Activated CD8-positive, alpha-beta memory T cell treated with anti-CD3 and anti-CD28 coated beads, Interleukin-2, amount 50 U/mL, for 4 hours (primary cell): ENCODE measurements at places on chromosomes 12 and 14.

DNA sequence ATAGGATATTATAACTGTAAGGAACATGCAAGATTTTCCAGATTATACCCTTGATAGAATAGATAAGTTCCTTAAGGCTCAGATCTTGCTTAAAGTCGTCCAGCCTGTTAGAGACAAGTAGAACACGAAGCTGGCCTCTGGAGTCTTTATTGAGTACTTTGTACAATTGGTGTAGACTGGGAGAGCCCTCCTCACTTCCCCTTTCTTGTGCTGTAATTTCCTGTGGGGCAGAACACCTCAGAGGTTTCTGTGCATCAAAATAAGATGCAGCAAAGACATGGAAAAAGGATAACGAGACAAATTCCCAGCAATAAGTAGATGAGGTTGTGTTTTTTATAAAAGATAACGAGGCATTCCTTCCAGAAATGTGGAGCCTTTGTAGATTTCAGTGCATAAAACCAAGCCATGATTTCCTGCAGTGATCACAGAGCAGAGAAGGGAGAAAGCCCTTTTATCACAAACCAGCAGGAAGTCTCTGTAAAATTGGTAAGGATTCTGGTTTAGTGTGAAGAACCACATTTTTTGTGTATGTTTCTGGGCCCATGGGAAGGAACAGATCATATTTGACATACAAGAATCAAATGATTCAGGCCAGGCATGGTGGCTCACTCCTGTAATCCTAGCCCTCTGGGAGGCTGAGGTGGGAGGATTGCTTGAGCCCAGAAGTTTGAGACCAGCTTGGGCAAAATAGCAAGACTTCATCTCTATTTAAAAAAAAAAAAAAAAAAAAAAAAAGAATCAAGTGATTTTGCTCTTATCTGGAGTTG, 18.0 kb downstream of the GPRC5A start:
- no peak for DNase-seq

- peak; percentile 34 for DNase-seq
Observed at GRCh38 chr12:62260733-62261683, 804 bp downstream of the USP15 start.

- DNase-seq: peak; percentile 21
Observed at GRCh38 chr12:105319691-105320209, 10.7 kb upstream of the C12orf75 start.

DNA sequence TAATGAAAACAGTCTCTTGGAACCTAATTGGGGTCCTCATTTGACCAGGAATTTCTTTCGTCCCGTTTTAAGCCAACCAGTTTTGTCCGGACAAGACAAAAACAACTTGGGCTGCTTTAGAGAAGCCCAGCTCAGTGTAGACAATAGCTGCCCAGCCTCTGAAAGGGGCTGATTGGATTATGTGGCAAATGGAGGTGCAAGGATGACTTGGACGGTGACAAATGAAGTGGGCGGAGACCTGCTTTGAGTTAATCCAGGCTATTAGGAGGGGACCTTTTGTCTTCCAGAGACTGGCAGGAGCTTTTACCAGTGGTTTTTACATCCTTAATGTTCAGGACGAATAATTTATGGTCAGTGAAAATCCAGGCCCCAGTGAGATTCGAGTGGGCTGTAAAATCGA, 4.8 kb downstream of the MEG3 start:
- DNase-seq: no peak

DNA sequence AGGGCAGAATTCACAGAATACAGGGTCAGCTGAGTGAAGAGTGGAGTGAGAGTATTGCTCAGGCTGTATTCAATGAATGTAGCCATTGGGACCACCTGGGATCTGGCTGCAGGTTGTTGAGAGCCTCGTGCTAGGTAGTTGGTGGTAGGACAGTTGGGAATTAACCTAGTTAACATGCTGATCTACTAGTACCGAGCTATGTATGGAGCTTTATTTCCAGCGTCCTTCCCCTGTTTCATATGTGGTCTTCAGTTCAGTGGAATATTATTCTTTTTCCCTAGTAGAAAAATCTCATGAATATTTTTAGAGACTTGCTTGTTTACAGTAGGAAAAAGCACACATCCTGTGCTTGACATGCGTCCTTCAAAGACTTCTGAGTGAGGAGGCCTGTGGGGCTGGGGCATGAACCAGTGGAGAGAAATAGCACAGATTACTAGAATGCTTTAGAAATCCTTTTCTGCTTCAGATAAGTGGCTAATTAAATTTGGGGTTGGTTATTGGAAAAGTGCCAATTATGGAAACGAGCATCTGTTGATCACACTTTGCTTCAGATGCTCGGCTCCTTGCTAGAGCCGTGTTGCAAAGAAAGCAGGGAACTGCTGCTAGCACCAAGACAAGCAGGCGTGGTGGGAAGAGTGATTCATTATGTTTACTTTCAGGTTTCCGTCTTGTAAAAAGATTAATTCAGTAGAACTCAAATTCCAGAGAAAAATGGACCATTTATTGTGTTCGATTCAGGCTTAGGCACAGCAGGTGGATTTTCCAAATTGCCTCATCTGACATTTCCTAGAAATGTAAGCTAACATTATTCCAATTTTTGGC, 53.6 kb downstream of the ARF6 start:
- no peak for DNase-seq

DNA sequence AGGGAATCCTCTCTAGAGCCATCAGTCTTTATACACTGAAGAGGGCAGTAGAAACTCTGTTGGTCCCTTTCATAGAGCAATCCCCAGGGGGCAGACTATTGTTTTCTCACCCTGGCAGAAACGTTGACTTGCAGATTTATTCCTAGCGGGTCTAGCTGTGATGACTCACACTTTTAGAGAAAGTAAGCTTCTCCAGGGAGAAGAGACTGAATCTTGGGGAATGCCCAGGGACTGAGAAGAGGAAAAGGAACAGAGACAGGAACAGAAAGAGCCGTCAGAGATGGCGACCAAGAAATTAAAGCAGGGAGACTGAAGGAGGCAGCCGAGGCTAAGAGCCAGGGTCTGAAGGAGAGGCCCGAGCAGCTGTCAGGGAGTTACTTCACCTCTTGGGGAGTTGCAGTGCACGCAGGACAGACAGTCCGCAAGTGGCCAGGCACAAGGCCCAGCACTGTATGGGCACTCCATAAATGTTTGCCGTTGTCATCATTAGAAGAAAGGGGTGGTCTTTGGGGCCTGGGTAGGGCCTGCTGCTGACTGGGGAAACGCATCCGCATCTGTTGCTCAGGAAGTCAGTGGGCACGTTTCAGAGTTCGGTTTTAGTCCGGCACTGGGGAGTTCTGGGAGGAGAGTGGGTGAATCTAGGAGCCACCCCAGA, 13.0 kb downstream of the PLEKHG6 start:
- DNase-seq: peak; percentile 44

GRCh38 chr12:85779768-85780167, 56.4 kb downstream of the RASSF9 start:
- DNase-seq: no peak

DNA sequence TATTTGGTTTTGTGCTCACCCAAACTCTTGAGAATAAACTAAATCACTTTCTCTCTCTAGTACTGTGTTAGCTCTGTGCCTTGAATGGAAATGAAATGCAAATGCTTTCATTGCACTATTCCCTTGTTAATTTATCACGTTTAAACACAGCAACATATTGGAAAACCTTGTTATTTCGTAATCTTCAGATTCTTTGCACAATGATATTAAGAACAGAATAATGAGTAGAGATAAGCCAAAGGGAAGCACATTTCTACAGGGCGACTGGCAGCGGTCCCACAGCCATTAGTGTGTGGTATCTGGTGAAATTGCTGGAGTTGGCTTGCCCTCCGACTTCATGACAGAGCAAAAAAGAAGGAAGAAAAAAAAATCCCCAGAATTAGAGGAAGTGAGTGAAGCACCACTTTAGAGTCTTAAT, 166.1 kb upstream of the E2F7 start:
- no peak for DNase-seq

- DNase-seq: no peak
Observed at GRCh38 chr12:68481181-68481941, 129.3 kb upstream of the RAP1B start.

- no peak for DNase-seq
Observed at GRCh38 chr14:93535537-93535936, 104.8 kb downstream of the UNC79 start.

DNA sequence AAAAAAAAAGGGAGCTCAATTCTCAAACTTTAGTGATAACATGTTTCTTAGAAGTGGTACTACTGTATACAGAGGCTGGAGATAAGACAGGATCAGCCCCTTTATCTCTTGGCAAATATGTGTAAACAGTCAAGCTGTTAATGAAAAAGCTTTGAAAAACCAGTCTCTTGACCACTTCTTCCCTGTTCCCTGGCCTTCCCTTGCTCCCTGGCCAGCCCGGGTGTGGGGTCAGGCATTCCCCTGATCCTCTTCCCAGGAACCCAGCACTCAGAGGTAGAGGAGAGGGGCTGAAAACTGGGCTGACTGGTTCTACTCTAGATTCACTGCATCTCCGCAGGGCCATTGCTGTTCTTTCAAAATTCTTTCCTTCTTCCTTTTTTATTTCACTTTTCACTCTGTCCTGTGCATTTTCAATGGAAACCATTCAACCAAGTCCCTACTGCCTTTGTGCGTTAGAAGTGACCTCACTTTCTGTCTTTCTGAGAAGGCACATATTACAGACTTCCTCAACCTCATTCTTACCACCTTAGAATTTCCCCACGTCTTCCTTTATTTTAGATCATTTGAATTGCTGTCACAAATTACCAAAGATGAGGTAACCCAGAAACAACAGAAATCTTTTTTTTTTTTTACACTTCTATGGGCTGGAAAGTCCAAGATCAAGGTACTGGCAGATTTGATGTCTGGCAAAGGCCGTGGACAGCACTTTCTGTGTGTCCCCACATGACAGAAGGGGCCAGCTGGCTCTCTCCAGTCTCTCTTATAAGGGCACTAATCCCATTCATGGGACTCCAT, 5.7 kb downstream of the GNG2 start:
- DNase-seq: peak; percentile 28
